ENCODE measurements at places on chromosomes 2 and 18. TPM values are rescaled to one million over a fixed set of nuclear protein-coding genes. Genes with fewer than 3 reads are reported as not detected.

DNA sequence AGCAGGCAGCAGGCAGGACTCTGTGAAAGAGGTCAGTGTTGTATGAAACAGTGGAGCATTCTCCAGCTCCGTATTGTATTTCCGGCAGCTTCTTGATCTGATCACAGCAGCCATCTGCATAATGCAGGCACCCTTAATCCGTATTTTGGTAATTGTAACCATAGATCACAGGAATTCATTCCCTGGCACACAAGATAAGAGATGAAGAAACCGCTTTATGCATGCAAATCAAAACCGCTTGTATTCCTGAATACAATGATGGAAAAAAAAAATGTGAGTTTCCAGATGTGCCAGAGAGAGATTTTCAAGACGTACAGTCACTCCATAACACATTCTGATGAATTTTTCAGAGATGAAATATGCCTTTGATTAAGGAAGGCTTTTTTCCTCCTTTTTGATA lies 221.3 kb downstream of the ACKR3 start:
- peak; percentile 89 for DNase-seq

DNA sequence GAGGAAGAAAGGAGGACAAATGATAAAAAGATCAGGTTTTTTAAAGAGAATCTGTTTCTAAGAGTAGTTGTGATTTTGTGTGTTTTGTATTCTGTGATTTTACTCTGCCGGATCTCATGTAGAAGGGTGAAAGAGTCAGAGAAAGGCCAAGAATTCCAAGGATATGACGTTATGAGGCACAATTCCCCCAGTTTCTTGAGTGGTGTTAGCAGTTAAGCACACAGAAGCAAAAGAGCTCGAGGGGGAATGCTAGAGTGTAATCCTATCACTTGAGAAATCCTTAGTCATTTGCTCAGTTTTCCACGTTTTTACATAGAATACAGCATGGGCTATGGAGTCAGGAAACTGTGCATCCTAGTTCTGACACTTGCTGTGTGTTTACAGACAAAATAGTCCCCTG lies 34.8 kb downstream of the METTL4 start:
- peak; percentile 27 for DNase-seq

GRCh38 chr2:66957677-66958076 lies 439.5 kb upstream of the ETAA1 start:
- DNase-seq: no peak

GRCh38 chr2:172819943-172820342 lies 84.3 kb downstream of the RAPGEF4 start:
- DNase-seq: no peak

GRCh38 chr2:62036761-62037250 lies 131.3 kb downstream of the COMMD1 start:
- DNase-seq: no peak

DNA sequence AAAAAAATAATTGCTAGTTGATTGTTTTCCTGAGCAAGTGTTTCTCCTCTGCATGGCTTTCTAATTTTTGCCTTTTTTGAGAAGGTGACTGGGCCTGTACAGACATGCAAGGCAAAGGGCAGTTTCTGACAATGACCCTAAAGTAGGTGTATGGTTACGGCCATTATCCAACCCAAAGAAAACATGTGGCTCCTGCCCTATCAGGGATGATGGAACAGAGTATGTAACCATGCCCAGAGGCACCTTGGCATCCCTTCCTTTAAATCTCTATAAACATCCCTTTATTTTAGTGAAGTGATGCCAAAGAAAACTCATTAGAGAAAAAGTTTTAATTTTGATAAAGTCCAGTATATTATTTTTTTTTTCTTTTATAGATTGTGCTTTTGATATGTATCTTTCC lies 217.5 kb downstream of the LPIN1 start:
- no peak for DNase-seq

MSTN gene
- 6.2 TPM for total RNA-seq

SERPINB12 gene
- 64.6 TPM for total RNA-seq

LRP1B gene
- 1.7 TPM for total RNA-seq

- DNase-seq: no peak
Measured at GRCh38 chr2:202529389-202529788, 105.4 kb upstream of the FAM117B start.

ST6GAL2 gene
- 5.9 TPM for total RNA-seq

- DNase-seq: no peak
Measured at GRCh38 chr2:98911376-98912154, 24.5 kb downstream of the CRACDL start.

- DNase-seq: no peak
Measured at GRCh38 chr18:63079114-63079513, 240.5 kb downstream of the BCL2 start.
